ENCODE measurements at places on chromosomes 7 and 10. TPM values are rescaled to one million over a fixed set of nuclear protein-coding genes. Genes with fewer than 3 reads are reported as not detected.

DENND2A gene
- 32.4 TPM for total RNA-seq

CALCR gene
- 5.2 TPM for total RNA-seq

MSS51 gene
- total RNA-seq, result 22.4 TPM

TAS2R5 gene
- total RNA-seq, result 0.52 TPM

KCNIP2 gene
- total RNA-seq, result 2.1 TPM

OPTN gene
- 13.0 TPM for total RNA-seq

All from skeletal muscle tissue (tissue), 5 donors.